Fibroblast of upper back skin (primary cell): ENCODE measurements at places on chromosomes 5 and 9.

GRCh38 chr5:14178091-14178490 lies 34.9 kb downstream of the TRIO start:
- peak; percentile 53 for DNase-seq

DNA sequence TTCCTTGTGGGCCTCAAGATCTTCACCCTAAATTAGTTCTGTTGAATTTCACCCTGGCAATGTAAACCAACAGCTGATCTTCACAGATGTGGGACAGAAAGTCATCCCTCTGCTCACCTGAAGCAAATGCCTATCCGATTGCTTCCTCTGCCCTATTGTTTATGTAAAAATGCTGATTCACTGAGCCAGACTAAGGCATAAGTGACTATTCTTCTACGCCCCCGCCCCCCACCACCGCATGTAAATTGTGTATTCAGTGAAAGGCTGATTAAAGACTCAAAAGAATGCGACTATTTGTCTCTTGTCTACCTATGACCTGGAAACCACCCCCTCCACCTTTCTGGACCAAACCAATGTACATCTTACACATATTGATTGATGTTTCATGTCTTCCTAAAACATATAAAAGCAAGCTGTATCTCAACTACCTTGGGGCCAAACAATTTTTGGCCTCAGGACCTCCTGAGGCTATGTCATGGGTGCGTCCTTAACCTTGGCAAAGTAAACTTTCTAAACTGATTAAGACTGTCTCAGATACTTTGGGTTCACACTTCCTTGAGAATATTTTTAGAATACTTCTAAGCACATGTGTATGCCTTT lies 129.7 kb upstream of the BOD1 start:
- no peak for DNase-seq

DNA sequence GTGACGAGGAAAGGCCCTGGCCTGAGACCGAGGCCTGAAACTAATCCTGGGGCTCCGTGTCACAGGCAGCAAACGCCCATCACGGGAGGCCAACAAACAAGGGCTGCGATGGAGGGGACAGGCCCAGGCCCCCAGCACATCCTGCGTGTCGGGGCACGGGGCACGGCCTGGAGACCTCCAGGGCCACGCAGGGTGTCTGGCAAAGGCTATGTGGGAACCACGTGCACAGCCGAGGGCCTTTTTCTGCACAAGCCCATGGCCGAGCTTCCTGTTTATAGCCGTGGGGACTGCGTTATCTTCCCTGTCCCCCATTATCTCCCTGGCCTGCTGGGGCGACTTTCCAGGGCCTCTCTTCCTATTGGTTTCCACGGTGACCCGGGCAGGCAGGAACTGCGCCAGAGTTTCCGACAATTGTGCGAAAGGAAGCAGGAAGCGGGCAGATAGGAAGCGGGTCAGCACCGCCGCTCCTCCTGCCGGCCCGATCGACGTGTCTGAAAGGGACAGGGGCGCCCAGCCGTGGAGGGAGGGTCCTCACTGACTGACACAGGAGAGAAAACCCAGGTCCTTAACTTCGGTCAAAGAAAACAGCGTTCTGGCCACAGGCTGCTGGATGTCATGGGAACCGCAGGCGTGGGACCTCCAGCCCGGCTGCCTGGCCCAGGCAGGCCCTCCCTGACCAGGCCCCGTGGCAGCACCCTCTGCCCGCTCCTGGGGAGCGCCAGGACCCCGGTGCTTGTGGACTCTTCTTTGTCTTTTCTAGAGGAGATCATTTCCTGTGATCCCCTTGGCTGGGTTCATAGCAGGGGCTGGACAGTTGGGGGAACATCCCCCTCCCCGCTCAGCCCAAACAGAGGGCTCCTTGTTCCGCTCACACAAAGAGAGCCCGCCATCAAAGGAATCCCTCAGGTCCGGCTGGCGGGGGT lies 29.1 kb upstream of the SEC16A start:
- DNase-seq = no peak

DNA sequence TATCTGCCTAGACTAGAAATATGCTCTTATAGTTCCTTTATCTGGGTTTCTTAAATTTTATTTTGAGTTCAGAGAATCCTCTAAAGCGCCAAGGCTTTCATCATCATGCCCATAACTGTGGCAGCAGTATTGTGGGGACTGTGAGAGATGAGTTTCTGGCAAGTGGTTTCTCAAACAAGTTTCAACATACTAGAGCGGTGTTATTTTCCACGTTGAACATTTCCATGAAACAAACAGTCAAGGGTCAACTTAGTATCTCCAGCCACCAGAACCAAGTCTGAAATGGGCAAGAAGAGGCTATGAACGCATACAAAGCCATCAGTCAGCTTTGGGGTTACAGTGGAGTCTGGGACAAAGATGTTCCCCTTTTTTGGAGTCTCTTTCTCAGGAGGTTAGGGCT lies 40.3 kb downstream of the SERINC5 start:
- DNase-seq = no peak

DNA sequence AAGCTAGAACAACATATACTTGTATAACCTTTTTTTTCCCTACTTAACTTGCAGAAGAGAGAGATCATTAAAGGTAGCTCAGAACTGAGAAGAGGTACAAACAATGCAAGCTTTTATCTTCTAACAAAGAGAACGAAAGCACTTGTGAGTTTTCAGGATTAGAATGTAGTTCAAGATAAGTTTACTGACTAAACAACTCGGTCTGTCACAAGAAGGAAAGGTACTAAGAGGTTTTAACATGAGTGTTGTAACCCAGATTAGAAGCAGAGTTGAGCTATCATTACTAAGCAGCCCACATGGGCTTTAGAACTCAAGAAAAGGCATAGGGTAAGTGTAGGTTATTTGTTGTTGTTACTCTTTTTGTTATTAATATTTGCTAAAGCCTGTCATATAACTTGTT lies 25.2 kb downstream of the GIN1 start:
- no peak for DNase-seq
